ENCODE measurements at places on chromosomes 5 and 9.

DNA sequence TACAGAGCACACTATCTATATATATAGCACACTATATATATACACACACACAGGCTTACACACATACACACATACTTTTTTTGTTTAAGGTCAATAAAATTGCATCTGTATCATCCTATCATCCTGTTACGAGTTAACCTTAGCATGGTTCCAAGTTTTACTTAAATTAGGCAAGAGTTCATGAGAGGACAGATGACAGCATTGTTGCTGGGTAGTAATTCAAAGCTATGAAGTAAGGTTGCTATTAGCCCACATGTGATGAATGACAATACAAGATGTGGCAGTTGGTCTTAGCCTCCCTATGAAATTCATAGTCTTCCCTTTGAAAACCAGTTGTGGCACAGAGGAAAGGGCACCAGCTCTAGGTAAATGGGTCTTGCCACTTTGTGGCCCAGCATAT is 438.1 kb downstream of the ACTL7B start:
- DNase-seq = no peak

- DNase-seq = peak; percentile 46
Measured at GRCh38 chr9:72362680-72363139, 2.3 kb downstream of the ZFAND5 start.

DNA sequence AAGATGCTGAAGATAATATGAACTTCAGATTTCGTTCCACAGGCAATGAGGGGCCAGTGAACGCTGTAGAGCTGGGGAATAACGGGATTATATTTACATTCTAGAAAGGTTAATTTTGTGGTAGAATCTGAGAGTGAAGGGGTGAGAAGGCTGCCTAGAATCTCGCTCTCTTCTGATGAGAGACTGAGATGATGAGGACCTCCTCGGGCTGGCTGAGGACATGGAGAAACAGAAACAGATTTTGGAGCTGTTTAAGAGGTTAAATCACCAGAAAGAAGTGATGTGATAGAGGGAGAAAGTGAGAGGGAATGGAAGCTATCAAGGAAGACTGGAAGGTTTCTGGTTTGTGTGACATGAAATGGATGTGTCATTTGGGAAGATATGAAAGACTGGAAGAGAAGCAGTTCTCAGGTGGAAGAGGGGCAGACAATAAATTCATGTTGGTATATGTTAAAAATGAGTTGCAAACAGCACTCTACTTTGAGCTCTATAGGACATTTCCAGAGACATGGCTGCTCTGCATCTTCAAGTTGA is 612.6 kb downstream of the ISL1 start:
- no peak for DNase-seq

DNA sequence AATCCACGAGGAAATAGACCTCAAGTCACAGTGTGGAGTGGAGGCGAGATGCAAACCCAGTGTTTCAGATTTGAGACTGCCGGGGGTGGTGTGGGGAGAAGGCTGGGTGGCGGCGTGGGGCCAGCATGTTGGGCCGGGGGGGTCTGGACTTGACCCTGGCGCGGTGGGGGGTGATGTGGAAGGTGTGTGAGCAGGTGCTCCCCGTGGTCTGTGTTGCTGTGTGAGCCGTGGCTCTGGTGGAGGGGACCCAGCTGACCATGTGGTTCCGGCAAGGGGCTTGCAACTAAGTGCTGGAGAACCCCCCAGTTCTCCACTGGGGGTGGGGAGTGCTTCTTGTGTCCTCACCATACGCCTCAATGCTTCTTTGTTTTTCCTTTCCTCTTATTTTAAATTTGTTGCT is 25.8 kb downstream of the PRRC2B start:
- DNase-seq = no peak

Measured in kidney (tissue), 22 donors.